CD4-positive, alpha-beta T cell treated with Interleukin-10 for 1 hour (primary cell): ENCODE measurements at places on chromosomes 7 and 10.
A peak's percentile ranks its signal among the peaks of the same experiment; 100 is the strongest.

- no peak for DNase-seq
Measured at GRCh38 chr10:131975003-131975402, 6.7 kb downstream of the BNIP3 start.

DNA sequence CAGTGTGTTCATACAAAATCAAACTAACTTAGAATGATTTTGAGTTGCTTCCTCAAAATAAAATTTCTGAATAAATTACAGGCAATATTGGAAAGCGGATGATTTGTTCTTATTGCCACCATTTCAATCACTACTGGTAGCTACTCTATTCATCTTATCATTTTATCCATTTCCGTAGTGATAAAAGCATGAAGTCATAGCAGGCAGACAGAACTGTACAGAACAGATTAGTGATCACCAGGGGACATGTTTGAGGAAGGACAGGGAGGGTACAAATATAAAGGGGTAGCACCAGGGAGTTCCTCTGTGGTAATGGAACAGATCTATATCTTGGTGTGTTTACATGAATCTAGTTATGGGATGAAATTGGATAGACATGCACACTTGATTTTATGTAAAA, 138.5 kb downstream of the WNT2 start:
- no peak for DNase-seq

GRCh38 chr10:42623929-42624328, 14.4 kb downstream of the ZNF33B start:
- no peak for DNase-seq

DNA sequence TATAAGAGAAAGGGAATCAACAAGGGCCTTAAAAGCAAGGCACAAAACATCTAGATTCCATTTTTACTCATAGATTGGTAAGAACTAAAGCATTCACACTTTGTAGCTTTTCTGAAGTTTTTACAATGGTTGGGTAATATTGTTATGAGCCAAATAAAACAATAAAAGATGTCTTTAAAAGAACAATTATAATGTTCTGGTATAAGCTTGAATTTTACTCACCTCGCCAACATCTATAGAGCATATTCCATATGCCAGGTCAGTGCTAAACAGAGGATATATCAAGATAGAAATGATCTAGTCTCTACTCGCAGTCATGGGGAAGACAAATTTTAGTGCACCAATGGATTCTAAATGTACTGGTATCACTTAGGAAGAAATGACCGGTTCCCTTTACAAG, 11.9 kb downstream of the STEAP1 start:
- DNase-seq: no peak

- DNase-seq: no peak
Measured at GRCh38 chr10:56895306-56895705, 534.2 kb upstream of the ZWINT start.

- DNase-seq: no peak
Measured at GRCh38 chr10:12919574-12919973, 81.9 kb downstream of the CCDC3 start.

DNA sequence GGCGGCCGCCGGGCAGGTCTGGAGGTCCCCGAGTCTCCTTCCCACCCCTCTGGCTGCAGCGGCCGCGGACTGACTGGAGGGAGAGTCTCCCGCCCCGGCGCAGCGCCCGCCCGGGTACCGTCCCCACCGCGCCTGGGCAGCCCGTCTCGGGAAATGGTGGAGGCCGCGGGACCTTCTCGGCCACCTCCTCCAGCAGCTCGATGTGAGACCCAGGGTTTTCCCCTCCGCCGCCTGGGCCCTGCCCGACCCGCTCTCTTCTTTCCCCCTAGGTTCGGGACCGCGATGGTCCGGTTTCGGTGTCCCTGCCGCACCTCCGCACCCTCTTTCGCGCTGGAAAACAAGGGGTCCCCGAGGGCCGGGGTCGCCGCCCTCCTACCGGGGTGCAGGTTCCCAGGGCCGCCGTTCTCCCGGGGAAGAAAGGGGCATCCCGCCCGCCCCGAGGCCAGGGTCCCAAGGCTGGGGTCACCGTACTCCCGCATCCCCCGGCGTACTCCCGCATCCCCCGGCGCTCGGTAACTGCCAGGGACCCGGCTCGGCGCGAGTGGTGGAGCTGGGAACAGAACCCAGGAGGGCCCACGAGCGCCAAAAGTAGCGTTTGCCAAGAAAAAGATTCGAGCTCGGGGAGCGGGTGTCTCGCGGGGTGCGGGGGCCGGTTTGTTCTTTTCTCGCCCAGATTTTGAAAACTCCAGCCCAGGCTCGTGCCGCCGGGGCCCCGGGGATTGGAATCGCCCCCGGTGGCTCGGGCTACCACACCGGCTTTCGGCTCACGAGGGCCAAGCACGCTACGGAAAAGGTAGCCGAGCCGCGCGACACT, 3.4 kb downstream of the TNRC18 start:
- peak; percentile 25 for DNase-seq

DNA sequence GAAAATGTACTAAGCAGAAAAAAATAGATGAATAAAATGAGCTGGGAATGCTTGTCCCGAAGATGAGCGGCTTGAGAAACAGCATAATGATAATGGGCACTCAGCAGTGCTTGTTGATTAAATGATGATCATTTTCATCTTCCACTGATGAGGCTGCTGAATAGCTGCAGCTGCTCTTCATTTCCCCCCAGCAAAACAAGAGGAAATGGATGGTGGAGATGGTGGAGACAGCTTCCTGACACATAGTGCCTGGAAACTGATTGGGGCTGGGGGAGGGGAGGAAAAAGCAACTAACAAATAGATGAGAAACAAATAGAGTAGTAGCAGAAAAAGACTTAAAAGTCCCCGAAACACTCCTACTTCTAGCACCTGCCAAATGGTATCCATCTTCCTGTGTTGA, 41.4 kb downstream of the MRC1 start:
- DNase-seq: no peak

DNA sequence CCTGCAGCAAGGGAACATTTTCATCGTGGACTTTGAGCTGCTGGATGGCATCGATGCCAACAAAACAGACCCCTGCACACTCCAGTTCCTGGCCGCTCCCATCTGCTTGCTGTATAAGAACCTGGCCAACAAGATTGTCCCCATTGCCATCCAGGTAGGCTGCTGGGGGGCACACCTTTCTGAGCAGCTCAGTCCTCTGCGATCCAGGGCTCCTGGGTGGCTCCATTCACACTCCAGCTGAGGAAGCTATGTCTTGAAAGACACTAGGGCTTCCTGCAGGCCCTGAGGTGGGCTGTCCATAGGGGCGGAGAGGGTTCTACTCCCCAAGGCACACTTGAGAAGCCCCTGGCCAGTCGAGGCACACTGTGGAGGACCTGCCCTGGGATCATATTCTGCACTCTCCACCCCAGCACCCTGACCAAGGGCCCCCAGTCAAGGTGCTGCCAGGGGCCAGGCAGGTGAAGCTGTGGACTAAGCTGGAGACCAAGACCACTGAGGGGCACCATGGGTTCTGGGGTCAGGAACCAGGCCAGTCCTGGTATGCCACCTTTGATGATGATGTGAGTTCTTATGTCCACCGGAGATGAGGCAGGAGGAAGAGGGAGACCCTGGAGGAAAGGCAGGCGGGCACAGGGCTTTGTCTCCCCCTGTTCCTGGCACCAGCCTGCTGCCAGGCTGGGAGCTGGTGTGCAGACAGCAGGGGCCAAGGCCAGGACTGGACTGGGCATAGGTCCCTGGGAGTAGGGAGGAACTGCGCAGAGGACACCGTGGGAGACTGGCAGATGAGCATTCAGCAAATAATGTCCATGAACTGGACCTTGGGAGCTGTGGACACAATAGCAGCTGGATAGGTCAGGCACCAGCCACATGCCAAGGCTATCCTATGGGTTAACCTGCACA, 54.8 kb downstream of the ALOX5 start:
- DNase-seq: no peak

DNA sequence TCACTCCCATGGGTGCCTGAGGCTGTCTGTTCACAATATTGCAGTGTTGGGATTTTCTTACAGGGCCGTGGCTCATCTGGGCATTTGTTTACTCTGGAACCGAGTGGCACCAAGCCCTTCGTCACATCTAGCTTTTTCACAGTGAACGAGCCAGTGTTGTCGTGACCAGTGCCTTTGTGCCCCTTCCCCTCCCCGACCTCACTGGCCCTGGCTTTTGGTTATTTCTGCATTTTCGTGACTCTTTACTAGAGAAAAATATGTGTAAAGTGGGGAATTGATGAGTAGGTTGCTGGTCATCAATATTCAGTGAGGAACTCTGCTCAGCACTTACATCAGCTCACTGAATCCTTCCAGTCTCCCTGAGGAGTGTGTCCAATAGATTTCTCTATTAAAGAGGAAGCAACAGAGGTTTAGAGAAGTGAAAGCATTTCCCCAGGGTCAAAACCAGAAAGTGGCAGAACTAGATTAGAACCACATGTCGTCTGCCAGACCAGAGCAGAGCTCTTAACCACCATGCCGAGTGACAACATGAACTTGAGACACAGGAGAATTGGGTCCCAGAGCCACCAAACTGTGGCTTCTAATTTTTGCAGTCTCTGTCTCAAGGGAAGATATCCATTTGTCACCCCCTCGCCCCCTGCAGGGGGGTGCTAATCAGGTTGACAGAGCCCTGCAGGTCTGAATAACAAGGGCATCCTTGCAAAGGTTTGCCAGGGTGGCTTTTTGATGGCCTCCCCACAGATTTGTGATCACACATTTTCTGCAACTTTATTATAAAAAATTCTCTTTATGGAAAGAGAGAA, 125.3 kb downstream of the CHN2 start:
- no peak for DNase-seq

DNA sequence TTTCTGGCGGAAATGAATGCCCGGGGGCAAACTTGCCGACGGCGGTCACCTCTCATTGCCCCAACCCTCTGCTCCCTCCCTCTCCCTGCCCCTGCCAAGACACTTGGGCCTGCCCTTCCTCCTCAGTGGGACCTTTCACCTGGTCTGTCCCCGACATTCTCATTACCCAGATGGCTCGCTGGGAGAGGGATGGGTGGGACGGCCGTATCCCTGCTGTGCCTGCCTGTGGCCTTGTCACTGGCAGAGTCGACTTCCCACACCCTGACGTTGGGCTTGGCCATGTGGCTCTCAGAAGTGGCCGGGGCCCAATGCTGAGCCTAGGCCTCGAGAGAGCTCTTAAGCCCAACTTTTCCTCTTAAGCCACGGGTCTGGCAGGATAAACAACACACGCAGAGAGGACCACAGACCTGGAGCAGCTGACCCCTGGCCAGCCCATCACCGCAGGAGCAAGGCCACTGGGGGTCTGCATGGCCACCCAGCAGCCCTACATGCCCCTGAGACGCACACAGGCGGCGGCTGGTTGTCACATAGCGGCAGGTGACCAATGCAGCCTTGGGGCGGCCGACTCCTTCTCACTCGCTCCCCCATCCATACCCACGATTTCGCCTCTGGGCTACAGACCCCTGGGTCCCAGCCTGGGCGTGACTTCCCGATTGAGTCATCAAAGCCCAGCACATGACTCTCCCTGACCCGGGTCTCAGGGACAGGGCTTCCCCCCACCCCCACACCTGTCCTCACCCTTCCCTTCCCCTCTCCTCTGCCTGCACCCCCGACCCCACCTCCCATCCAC, 40.1 kb downstream of the SLC29A4 start:
- DNase-seq: no peak

- no peak for DNase-seq
Measured at GRCh38 chr7:44963364-44964290, 15.2 kb downstream of the MYO1G start.

- peak; percentile 80 for DNase-seq
Measured at GRCh38 chr10:80408242-80409101, at the start of gene PRXL2A. TSS of gene PRXL2A (plus strand) at chr10:80408551. CDS start at chr10:80420468, 11,917 bp downstream.
